ENCODE measurements at places on chromosomes 5 and 9. TPM values are rescaled to one million over a fixed set of nuclear protein-coding genes. Genes with fewer than 3 reads are reported as not detected.
A peak's percentile ranks its signal among the peaks of the same experiment; 100 is the strongest.

- DNase-seq, result no peak
These were observed 101.3 kb downstream of the WDR41 start for GRCh38 chr5:77390795-77391194.

- DNase-seq, result no peak
These were observed 67.8 kb upstream of the IL33 start for GRCh38 chr9:6147846-6148245.

GRCh38 chr5:12022444-12022843 lies 118.2 kb upstream of the CTNND2 start:
- no peak for DNase-seq

- no peak for DNase-seq
These were observed 67.5 kb downstream of the SPEF2 start for GRCh38 chr5:35685161-35685560.

- DNase-seq, result no peak
These were observed 17.4 kb downstream of the ENC1 start for GRCh38 chr5:74623006-74623611.

- no peak for DNase-seq
These were observed 367.4 kb downstream of the KIAA0825 start for GRCh38 chr5:94250985-94251384.

DNA sequence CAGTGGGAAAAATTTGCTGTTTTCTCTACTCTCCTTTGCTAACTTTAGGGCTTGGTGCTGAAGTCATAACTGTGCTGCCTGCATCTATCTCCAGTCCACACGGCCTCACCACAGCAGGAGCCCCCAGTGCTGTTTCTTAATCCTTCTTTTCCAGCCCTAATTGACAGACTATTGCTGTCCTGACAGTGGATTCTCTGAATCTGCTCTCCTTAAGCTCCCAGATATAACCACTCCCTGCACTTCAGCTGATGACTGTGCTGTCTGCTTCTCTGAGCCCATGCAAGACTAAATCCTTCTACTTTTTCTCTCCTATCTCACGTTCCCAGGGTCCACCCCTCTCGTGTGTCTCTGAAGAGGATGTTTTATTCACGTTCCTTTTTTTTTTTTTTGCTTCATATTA lies 19.7 kb upstream of the GRIA1 start:
- no peak for DNase-seq

DNA sequence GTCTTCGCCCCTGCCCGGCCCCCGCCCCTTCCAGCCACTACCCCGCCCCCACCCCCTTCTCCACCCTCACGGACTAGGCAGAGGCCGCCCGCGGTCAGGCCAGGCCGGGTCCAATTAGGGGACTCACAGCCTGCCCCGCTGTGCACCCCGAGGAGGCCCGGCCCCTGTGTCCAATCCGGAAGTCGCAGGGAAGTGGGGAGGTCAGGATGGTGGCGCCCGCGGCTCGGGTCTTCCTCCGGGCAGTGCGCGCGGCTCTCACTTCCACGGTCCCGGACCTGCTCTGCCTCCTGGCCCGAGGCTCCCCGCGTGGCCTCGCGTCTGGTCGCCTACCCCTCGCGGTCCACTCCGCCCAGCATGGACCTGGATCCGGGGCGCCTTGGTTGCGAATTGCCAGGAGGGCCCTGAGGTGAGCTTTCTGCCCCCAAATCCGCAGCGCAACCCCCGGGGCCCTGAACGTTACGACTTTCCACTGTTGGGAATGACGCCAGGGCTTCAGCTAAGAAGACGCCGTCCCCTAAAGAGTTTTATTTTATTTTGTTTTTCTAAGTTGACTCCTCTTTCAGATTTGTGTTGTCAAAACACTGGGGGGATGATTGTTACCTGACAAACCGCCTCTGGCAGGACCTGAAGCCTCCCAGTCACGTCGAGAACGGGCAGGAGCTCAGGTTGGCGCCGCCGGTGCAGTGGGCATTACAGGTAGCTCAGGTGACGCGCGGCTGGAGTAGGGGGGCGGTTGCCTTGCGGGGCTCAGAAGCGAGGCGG lies 763 bp upstream of the IRX2 start:
- no peak for DNase-seq

GRCh38 chr9:81976351-81976750 lies 12.2 kb upstream of the SPATA31D1 start:
- no peak for DNase-seq

- peak; percentile 78 for DNase-seq
These were observed 1.8 kb upstream of the FAM78A start for GRCh38 chr9:131277910-131278701.

GRCh38 chr9:68560071-68560844 lies 19.6 kb upstream of the TMEM252 start:
- peak; percentile 43 for DNase-seq

- peak; percentile 88 for DNase-seq
These were observed 6.9 kb upstream of the SLC12A7 start for GRCh38 chr5:1118738-1119137.

GRCh38 chr9:69260161-69260560 lies 64.9 kb upstream of the ENTREP1 start:
- no peak for DNase-seq

- no peak for DNase-seq
These were observed 107.2 kb upstream of the MAMDC2 start for GRCh38 chr9:69936427-69936826.

DNA sequence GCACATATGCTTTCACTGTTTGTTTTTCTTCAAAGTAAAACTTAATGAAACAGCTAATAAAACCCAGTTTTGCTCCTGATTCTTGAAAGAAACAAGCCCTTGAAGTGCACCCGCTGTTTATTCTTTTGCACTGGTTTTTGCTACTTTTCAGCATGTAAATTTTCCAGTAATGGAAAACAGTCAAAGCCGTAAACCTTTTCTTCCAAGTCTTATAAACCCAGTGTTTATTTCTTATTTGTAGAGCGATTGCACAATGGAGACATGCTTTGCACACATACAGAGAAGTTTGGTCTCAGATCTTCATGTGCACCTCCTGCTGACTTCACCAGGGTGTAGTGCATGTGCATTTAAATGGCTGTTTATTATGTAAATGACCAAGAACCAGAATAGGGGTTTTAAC lies 51.8 kb downstream of the ATG10 start:
- DNase-seq, result no peak

DNA sequence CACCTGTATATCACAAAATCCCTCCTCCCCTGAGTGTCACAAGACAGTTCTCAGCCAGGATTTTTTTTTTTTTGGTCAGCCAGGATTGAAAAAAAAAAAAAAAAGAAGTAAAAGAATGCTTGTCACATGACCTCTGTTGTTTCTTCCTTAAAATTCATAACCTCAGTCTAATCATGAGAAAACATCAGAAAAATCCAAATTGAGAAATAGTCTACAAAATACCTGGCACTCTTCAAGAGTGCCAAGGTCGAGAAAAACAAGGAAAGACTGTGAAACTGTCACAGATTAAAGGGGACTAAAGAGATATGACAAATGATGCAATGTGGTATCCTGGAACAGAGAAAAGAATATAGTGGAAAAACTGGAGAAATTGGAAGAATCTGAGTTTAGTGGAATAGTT lies 58.5 kb upstream of the SUB1 start:
- no peak for DNase-seq

- DNase-seq, result no peak
These were observed 52.1 kb upstream of the EQTN start for GRCh38 chr9:27348785-27349697.

GRCh38 chr5:128413356-128413755 lies 124.7 kb downstream of the FBN2 start:
- DNase-seq, result no peak

- DNase-seq, result no peak
These were observed 52.4 kb downstream of the FANCC start for GRCh38 chr9:95264954-95265615.

GRCh38 chr5:131355971-131356528 lies 92.2 kb downstream of the CDC42SE2 start:
- no peak for DNase-seq

DNA sequence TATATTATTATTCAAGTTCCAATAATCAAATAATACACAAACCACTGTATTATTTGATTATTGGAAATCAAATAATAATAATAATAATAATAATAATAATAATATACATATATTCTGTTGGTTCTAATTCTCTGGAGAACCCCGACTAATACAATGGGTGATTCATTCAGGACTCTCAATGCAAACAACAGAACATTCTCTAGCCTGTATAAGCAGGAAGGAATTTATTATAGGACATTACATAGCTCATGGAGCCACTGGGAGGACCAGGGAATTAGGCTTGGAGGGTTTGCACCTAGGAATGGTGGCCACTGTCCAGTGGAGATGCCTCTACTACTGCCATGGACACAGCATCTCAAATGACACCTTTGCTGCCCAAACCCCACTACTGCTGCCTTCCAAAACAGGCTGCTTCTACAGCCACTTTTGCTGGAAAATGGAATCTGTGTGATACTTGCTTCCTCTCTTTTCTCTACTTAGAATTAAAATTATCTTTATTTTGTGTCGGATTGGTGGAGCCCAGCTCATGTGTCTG lies 25.9 kb downstream of the PTGS1 start:
- DNase-seq, result no peak

DNA sequence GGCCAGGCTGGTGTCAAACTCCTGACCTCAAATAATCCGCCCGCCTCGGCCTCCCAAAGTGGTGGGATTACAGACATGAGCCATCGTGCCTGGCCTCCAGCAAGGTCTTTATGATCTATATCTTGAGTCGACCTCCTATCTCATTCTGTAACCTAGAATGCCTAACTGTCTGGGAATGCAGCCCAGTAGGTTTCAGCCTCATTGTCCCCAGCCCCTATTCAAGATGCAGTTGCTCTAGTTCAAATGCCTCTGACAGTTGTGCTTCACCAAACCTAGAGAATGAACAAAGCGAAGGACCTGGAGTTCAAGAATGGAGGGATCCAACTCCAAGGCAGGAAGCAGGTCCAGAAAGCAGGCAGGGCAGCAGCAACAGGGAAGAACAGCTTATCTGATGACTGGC lies 30.8 kb downstream of the GLRX start:
- DNase-seq, result no peak

- no peak for DNase-seq
These were observed 32.2 kb upstream of the BRD3 start for GRCh38 chr9:134100040-134100439.

- no peak for DNase-seq
These were observed 8.8 kb upstream of the C5orf15 start for GRCh38 chr5:133977161-133977787.

- DNase-seq, result no peak
These were observed 7.1 kb downstream of the UBAP1 start for GRCh38 chr9:34185778-34186551.

DNA sequence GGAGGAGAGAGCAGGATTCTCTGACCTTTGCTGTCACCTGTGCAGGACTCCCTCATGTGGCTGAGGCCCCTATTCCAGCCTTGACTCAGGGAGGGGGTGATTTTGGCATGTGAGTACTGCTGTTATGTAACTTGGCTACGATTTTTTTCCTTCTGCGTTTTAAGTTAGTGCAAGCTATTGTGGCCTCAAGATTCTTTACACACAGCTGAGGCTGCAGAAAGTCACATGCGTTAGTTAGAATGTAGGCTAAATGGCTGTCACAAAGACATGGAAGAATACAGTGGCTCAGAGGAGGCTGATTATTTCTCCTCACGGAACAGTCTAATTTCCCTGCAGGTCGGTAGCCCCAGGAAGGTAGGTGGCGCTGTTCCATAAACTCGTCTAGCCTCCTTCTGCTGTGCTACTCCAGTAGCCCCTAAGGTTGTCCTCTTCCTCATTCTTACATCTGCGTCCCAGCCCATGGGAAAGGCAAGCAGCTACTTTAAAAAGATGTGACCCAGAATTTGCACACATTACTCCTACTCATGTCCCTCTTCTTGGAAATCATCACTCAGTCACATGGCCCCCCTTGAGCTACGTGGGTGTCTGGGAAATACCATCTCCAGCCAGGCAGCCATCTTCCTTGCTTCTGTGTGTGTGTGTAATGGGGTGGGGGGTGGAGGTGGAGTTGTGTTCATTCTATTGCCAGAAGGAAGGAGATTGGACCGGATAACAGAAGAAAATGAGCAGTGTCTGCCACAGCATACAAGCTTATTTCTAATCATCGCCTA lies 486.6 kb downstream of the CCDC171 start:
- DNase-seq, result peak; percentile 13

DNA sequence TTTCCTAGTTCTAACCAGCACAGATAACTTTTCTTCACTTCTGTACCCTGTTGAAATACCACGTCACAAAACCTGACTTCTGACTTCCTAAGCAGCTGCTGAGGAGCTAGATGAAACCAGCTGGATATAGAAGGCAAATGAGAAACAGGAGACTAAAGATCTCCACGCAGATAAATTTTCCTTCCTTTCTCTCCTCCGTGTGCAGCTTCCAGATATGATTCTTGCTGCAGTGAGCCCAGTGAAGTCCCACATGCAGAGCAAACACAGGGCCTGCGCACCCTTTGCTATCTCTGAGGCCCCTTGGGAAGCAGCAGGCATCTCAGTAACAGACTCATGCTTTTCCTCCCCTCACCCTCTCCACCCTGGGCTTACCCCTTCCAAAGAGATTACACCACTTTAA lies 1638.3 kb downstream of the MAT2B start:
- DNase-seq, result no peak

- DNase-seq, result peak; percentile 62
These were observed 200.6 kb upstream of the ZNF618 start for GRCh38 chr9:113675475-113675941.

GRCh38 chr5:67053229-67053628 lies 143.4 kb downstream of the CD180 start:
- DNase-seq, result no peak

DNA sequence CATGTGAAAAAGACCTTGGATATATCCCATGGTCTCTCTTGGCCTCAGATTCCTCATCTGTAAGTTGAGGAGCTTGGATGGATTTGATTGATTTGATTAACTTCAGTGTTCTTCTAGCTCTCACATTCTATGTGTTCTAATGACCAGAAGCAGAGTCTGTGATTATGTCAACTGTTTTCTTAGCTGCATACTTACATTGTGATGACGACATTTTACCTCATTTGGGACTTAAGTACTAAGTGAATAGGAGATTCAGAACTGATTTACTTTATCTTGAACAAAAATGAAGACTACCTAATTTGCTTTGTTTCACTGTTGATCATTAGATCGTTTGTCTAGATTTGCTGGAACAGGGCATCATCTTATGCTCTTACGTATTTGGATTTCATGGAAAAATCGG lies 427.7 kb downstream of the SH3GL2 start:
- DNase-seq, result no peak

PFN3 gene
- total RNA-seq, result not detected

SPINK6 gene
- not detected for total RNA-seq

SLC46A2 gene
- 0.14 TPM for total RNA-seq

PCDHGA7 gene
- total RNA-seq, result 4.5 TPM

ZNF79 gene
- 7.6 TPM for total RNA-seq

SLC36A2 gene
- 0.14 TPM for total RNA-seq

KIF4B gene
- total RNA-seq, result not detected

GRIA1 gene
- not detected for total RNA-seq

LHX2 gene
- total RNA-seq, result 0.17 TPM

TCF7 gene
- 7.4 TPM for total RNA-seq

PAIP2 gene
- total RNA-seq, result 73.3 TPM

LIX1 gene
- 0.17 TPM for total RNA-seq

PIP5K1B gene
- total RNA-seq, result 14.0 TPM

RELL2 gene
- 10.2 TPM for total RNA-seq

ENC1 gene
- 36.0 TPM for total RNA-seq

TEX48 gene
- total RNA-seq, result not detected

FOXD4L3 gene
- total RNA-seq, result not detected

SEMA5A gene
- 29.3 TPM for total RNA-seq
